ENCODE measurements at places on chromosomes 12 and 14. TPM values are rescaled to one million over a fixed set of nuclear protein-coding genes. Genes with fewer than 3 reads are reported as not detected.

GRCh38 chr12:89566615-89567014 lies 40.8 kb upstream of the POC1B start:
- no peak overlapping the region for H3K4me3 ChIP-seq
- no peaks in the 10 kb centered on the region for H3K27me3 ChIP-seq
- no peaks in the 10 kb centered on the region for H3K36me3 ChIP-seq
- H3K4me1 ChIP-seq, result peaks cover 19% of the 10 kb centered on the region
- peak overlapping the region; percentile 27 for H3K27ac ChIP-seq

DNA sequence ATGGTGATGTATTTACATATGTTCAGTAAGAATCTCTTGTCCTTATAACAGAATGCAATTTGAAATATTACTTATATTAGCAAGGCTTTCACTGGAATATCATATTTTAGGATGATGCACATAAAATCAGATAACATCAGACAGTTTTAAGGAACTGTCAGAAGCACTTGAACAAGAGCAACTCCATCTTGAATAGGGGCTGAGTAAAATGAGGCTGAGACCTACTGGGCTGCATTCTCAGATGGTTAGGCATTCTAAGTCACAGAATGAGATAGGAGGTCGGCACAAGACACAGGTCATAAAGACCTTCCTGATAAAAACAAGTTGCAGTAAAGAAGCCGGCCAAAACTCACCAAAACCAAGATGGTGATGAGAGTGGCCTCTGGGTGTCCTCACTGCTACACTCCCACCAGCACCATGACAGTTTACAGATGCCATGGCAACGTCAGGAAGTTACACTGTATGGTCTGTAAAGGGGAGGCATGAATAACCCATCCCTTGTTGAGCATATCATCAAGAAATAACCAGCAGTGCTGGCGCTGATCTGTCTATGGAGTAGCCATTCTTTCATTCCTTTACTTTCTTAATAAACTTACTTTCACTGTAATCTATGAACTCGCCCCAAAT lies 27.6 kb upstream of the ETV6 start:
- H3K36me3 ChIP-seq, result no peaks in the 10 kb centered on the region
- H3K4me3 ChIP-seq, result no peak overlapping the region
- DNase-seq, result peak; percentile 16
- no peaks in the 10 kb centered on the region for H3K27me3 ChIP-seq

DNA sequence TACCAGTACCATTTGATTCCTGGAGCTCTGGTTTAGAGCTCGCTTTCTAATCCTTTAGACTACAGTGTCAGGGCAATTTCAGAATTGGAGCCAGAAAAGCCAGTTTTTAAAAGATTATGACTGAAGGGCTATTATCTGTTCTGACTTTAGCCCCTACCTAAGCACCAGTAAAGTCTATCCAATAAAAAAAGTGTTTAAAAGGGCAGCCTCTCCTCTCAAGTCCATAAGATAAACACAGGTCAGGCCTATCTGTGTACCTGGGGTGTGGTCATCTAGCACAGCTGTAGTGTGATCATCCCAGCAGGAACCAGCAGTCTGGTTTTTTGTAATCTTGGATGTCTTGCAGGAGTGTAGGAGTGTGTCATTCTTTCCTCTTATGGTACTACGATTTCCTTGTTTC lies 6.6 kb downstream of the APPL2 start:
- DNase-seq, result no peak
- H3K27me3 ChIP-seq, result no peaks in the 10 kb centered on the region
- H3K4me3 ChIP-seq, result peak overlapping the region; percentile 22
- peaks cover 6% of the 10 kb centered on the region for H3K36me3 ChIP-seq
- H3K4me1 ChIP-seq, result peaks cover 86% of the 10 kb centered on the region

DNA sequence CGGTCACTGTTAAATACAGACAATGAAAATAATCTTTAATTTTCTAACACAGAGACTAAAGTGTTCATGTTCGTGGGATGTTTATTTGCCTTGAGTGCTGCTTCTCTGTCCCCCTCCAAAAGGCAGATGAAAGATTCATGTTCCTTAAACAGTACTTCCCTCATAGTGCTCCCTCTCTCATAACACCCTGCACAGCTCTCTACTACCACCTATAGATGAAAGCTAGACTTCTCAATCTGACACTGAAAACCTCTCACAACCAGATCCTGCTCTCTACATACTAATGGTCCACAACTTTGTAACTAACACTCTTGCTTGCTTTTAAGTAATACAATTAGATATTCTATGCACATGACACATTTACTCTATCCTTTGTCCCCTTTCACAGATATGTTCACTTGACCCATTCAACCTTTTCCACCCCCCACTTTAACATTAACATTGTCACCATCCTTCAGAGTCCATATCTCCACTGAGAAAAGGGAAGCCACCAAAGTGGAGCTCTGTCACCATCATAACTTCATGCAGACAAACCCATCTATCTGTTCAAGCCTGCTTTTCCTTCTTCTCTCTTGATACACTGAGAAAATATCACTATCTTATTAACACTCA lies 266.4 kb upstream of the USP15 start:
- no peaks in the 10 kb centered on the region for H3K4me1 ChIP-seq
- H3K27ac ChIP-seq, result no peak overlapping the region
- no peak overlapping the region for H3K4me3 ChIP-seq
- no peaks in the 10 kb centered on the region for H3K36me3 ChIP-seq
- no peaks in the 10 kb centered on the region for H3K27me3 ChIP-seq

DTX3 gene
- total RNA-seq, result 52.7 TPM

HIP1R gene
- 28.1 TPM for total RNA-seq

DNA sequence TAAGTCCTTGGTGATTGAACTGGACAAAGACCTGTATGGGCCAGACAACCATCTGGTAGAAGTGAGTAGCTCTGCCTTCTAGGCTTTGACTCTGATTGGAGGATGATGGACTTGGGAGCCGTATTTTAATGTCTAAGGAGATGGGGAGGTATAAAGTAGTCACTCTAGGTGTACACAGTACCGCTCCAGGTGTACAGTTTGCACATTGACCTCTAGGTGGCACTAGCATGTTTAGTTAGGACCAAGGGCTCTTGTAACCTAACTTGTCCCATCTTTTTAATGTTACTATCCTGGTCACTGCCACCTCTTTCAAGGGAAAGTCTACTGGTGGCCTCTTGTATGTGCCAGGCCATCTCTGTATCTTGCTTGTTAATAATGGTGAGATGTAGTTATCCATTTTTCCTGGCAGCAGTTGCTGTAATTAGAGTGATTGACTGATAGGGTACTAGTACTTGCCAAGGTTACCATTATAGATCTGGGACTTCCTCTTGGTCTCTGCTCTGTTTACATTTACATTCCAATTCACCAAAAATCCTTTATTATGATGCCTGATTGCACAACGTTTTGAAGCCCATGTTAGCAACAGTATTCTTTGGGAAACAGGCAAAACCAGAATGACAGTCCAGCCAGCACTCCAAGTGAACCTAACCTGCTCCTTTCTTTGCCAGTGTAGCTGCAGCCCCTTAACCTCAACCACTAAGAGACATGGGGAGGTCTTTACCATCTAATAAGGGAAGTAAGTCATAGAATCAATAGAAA lies 3.6 kb downstream of the SMARCD1 start:
- peak overlapping the region; percentile 41 for H3K4me3 ChIP-seq
- H3K4me1 ChIP-seq, result peaks cover 42% of the 10 kb centered on the region
- peaks cover 15% of the 10 kb centered on the region for H3K36me3 ChIP-seq
- no peaks in the 10 kb centered on the region for H3K27me3 ChIP-seq

DNA sequence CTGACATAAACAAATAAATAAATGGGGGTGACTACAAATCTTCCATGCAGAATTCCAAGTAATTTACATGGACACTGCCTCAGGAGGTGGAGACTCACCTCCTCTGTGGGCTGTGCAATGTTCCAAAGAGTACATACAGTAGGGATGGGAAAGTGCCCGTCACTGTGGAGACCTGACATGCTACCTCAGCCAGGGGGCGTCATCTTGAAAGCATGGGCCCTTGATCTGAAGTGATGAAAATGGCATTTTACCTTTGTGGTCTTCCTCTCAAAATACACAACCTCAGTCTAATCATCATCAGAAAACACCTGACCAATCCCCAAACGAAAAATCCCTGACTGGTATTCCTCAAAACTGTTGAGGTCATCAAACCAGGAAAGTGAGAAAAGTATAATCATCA lies 48.4 kb downstream of the ANAPC7 start:
- peak; percentile 42 for DNase-seq
- H3K4me1 ChIP-seq, result peaks cover 19% of the 10 kb centered on the region
- H3K4me3 ChIP-seq, result no peak overlapping the region
- H3K27me3 ChIP-seq, result peaks cover 13% of the 10 kb centered on the region
- H3K36me3 ChIP-seq, result no peaks in the 10 kb centered on the region

STXBP6 gene
- not detected for total RNA-seq

GPR132 gene
- 49.6 TPM for total RNA-seq

DNA sequence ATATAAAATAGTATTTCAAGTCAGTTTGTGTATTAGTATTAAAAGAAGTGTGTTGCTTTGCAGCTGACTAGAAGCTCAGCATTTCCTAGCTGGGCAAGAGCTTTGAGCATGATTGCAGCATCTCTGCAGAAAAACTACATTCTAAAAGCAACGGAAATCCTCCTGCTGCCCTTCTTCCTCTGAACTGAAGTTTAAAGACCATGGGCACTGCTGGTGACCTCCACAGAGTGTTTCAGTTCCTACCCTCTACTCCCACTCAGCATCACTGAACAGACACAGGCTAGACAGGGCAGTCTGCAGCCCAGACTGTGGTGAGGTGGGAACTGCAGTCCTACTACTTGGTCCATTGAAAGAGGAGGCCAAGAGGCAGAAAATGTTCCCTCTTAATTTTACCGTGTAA lies 59.0 kb downstream of the FAR2 start:
- DNase-seq, result no peak
- H3K4me1 ChIP-seq, result no peaks in the 10 kb centered on the region
- no peaks in the 10 kb centered on the region for H3K27me3 ChIP-seq
- no peak overlapping the region for H3K4me3 ChIP-seq
- no peaks in the 10 kb centered on the region for H3K36me3 ChIP-seq

DNA sequence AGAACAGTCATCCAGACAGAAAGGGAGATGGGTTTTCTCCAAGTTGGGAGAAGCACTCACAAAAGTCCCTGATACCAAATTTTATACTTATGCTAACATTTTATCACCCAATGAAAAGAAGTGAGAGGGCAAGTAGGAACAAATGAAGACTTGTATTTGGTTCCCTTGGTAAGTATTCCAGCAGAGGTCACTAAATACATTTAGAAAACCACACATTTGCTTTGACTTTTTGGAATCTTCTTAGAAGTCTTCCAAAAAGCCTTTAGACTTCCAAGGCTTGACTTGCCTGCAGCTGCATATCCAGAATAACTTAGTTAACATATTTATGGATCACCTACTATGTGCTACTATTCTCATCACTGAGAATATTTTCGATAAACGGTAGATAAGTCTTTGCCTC lies 3.1 kb upstream of the GYS2 start:
- H3K27me3 ChIP-seq, result no peaks in the 10 kb centered on the region
- no peaks in the 10 kb centered on the region for H3K36me3 ChIP-seq
- H3K4me3 ChIP-seq, result no peak overlapping the region
- peaks cover under 1% of the 10 kb centered on the region for H3K4me1 ChIP-seq
- no peak overlapping the region for H3K27ac ChIP-seq
- no peak for DNase-seq

GRCh38 chr14:96735526-96735925 lies 61.7 kb upstream of the VRK1 start:
- H3K27me3 ChIP-seq, result peaks cover 61% of the 10 kb centered on the region
- H3K4me1 ChIP-seq, result peaks cover 5% of the 10 kb centered on the region
- DNase-seq, result no peak
- H3K27ac ChIP-seq, result no peak overlapping the region
- no peak overlapping the region for H3K4me3 ChIP-seq

DNA sequence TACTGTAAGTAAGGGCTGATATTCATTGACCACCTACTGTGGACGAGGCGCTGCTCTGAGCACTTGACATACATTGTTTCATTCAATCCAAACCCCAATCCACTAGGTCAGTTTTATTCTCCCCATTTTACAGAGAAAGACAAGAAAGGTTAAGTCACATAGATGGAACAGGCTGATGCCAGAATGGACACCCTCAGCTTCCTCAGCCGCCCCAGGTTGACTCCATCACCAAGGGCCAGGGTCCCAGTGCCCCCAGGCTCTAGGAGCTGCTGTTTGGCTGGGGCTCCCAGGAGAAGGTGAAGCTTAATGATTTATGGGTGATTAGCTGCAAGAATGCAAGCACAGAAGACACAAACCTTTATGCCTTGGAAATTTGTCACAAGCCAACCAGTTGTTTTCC lies 671 bp upstream of the AQP2 start:
- no peak overlapping the region for H3K27ac ChIP-seq
- H3K36me3 ChIP-seq, result no peaks in the 10 kb centered on the region
- H3K4me3 ChIP-seq, result no peak overlapping the region
- DNase-seq, result no peak

- no peak overlapping the region for H3K27ac ChIP-seq
- no peaks in the 10 kb centered on the region for H3K27me3 ChIP-seq
- no peaks in the 10 kb centered on the region for H3K36me3 ChIP-seq
- H3K4me3 ChIP-seq, result no peak overlapping the region
- no peaks in the 10 kb centered on the region for H3K4me1 ChIP-seq
- no peak for DNase-seq
Observed at GRCh38 chr12:42812871-42813270, 223.3 kb upstream of the PRICKLE1 start.

GRCh38 chr14:58796242-58797009 lies 158.7 kb downstream of the DACT1 start:
- no peak overlapping the region for H3K27ac ChIP-seq
- H3K27me3 ChIP-seq, result peaks cover 6% of the 10 kb centered on the region
- DNase-seq, result no peak

GRCh38 chr14:65287264-65288131 lies 125.0 kb upstream of the FUT8 start:
- peak overlapping the region; percentile 71 for H3K4me3 ChIP-seq
- H3K36me3 ChIP-seq, result peaks cover 10% of the 10 kb centered on the region
- DNase-seq, result peak; percentile 67
- H3K27me3 ChIP-seq, result no peaks in the 10 kb centered on the region

All from activated T-cell treated with anti-CD3 and anti-CD28 coated beads, Interleukin-2, amount 50 U/mL, for 72 hours (primary cell).